ENCODE measurements at places on chromosomes 5 and 9.

DNA sequence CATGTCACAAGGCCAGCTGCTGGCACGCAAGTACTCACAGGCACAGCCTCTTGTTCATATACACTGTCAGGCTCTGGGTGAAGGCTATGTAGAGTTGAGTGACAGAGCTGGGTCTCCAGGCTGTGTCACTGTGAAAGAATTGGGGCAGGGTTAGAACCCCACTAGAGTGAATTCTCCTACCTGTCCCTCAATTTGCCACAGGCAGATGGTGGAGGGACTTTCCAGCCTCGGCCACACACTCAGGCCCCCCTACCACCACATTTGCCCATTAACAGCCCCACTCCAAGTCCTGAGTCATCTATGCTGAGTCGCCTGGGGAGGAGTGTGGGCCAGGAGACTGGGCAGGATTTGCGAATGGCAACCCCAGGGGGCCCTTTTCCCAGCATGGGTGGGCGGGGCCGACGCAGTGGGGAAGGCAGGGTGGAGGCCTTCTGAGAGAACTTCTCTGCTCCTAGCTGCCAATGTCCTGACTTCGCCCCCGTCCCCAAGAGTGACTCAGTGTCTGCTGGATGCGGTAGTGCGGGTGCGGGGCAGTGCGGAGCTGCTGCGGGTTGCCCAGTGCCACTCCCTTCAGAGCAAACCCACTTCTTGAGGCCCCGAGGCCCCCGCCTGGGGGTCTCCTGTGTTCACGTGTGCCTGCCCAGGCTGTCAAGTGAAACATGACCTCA, 50.3 kb upstream of the PSD2 start:
- no peak for DNase-seq

DNA sequence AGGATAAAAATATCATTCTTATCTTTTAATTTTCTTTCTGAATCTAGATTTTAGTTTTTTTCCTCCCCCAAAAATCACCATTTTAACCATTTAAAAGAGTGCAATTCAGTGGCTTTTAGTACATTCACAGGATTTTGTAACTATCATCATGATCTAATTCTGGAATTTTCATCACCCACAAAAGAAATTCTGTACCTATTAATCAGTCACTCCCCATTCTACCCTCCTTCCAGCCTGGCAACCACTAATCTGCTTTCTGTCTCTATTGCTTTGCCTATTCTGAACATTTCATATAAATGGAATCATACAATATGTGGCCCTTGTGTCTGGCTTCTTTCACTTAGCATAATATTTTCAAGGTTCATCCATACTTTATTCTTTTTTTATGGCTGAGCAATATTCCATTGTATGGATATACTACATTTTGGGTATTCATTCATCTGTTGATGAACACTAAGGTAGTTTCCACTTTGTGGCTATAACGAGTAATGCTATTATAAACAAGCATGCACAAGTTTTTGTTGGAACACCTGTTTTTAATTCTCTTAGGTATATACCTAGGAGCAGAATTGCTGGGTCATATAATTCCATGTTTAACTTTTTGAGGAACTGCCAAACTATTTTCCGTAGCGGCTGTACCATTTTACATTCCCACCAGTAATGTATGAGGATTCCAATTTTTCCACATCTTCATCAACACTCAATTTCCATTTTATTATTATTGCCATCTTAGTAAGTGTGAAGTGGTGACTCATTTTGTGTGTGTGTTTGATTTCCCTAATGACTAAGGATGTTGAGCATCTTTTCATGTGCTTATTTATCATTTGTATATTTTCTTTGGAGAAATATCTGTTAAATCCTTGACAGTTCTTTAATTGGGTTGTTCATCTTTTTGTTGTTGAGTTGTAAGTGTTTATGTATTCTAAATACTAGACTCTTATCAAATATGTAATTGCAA, 340.3 kb downstream of the CWC27 start:
- no peak for DNase-seq

DNA sequence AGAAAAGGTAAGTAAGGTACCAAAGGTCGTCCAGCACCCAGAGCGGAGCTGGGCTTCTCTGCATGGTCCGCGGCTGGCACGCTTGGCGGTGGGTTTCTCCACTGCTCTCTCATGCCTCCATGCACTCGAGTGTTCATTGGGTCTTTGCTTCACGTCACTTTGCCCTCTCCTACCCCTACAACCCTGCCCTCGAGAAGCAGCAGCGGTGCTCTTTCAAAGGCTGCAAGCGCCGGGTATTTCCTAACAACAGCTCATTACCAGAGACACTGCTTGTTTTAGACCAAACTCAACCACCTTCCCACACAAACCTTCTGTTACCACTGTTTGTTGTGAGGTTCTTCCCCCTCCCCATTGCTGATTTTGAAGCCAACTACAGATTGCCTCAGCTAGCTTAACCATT, 21.5 kb upstream of the ZBTB34 start:
- no peak for DNase-seq

DNA sequence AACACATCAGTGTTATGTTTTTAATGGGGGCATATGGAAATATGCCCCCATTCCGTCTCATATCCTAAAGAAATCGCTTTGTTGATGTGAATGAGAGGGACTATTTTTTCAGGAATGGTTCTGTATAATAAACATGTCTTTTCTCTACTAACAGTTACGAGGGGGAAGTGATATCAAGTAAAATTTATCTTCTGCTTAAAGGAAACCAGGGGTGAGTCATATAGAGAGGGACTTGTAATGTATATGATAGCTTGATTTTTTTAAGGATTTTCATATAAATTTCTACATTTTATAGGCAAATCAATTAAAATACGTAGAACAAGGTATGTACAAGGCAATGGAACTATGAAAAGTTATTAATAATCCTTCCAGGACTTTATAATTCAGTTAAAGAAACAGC, 207.1 kb downstream of the SEMA5A start:
- DNase-seq: no peak

DNA sequence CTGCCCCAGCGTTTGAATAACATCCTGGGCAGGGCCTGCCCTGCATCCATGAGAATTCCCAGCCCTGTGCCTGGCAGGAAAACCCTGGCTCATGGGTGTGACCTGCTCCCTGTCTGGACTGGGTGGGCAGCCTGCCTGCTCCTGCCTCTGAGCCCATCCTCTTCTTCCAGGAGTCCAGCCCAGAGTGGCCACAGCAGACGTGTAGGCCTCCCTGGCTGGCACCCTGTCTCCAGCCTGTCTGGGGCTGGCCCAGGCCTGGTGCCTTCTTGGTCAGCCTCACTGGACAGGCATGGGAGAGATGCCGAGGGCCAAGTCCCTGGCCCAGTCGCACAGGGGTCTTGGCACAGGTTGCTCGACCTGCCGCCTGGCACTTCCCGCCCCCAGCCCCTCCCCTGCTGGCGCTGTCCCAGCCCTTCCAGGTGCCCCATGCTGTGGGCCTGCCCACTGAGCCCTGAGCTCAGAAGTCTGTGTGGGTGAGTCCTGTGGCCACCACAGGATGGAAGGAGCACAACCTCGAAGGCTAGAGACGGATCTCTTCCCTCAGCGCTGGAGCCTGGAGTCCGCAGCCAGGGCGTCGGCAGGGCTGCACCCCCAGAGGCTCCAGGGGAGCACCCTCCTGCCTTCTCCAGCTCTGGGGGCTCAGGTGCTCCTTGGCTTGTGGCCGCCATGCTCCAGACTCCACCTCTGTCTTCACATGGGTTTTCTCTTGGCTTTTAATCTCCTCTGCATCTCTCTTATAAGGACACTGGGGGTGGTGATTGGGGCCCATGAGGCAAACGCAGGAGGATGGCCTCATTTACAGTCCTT, 11.8 kb upstream of the COL5A1 start:
- no peak for DNase-seq

DNA sequence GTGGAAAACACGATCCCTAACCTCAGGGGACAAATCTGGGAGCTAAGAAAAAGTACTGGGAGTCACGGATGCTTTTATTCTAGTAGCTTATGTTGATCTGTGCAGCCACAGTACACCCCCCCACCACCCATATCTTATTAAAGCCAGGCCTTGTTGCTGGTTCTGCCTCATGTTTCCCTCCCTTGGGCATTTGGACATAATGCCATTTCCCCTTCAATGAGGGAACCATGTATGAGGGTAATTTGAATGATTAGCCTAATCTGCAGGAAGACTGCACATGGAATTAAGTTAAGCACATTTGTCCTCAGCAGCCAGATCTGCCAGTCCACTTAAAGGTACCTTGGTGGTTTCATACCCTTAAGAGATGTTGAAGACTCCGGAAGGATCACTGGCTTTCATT, 102.0 kb downstream of the ARHGAP26 start:
- no peak for DNase-seq

DNA sequence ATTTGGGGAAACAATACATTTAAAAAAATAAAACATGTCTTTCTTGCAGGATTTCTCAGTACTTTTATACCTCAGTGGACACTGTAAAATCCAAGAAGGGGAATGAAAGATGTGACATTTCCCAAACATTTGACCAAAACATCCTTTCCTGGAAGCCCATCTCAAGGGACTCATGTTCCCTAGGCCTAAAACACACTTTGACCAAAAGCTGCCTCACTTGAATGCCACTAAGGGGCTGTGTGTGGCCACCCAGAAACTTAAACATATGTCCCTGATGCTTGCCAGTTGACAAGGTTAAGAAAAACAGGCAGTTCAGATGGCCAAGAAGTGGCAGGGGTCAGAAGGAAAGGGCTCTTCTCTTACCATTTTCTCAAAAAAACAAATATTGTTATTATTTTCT, 73.6 kb downstream of the EPB41L4B start:
- no peak for DNase-seq

DNA sequence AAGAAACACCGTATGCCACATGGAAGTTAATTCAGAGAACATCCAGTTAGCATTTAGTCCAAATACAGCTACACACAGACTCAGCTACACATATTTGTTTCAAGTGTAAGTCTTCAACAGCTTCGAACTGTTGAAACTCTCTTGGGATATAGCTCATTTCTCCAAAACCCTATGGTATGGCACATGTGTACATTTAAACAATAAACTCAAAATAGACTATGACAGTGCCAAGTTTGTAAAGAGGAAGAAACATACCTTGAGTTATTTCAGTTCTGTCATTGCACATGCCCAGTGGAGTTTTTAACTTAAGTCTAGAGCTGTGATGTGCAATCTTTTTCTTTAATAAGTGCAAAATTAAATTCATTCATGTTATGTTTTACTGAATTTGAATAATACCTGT, 155.1 kb upstream of the RAI14 start:
- DNase-seq: no peak

DNA sequence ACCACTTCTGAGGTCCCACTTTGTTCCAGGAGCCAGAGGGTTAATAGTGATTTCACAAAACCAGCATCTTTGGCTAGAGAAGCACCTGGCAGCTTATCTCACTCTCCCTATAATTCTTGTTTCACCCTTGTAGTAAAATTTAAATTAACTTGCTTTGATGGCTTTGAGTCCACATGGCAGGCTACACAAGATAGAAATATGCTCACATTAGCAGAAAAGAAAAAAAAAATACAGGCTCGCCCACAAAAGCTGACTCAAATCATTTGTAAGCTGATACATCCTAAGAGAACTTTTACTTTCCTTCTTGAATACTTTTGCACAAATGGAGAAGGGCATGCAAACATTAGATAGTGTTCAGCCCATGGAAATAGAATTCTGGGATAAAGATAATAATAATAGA, 36.2 kb downstream of the TNFSF15 start:
- DNase-seq: no peak

GRCh38 chr9:90813523-90813922, 11.9 kb downstream of the SYK start:
- DNase-seq: no peak

DNA sequence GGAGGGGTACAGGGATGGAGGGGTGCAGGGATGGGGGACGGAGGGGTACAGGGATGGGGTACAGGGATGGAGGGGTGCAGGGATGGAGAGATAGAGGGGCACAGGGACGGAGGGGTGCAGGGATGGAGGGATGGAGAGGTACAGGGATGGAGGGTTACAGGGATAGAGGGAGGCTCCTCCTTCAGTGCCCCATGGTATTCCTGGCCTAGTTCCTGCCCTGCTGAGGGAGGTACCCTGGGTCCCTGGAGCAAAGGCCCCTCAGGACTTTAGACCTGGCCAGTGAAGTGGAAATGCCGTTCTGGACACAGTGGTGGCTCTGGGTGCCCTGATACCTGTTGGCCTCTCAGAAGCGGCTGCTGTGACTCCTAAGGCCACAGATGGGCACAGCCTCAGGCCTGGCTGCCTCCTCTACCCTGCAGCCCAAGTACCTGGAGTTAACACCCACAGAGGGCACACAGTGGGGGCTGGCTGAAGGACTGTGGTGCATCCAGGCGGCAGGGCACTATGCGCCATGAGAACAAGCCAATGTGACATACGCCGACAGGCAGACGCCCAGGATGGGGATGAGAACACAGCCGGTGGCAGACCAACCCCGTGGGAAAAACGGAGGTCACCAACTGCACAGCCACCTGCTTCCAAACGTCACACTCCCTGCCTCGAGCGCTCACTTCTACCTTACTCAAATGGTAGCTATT, 8.4 kb downstream of the PTGES2 start:
- no peak for DNase-seq

- DNase-seq: no peak
Observed at GRCh38 chr5:117133198-117133597, 558.6 kb upstream of the SEMA6A start.

GRCh38 chr5:107501965-107502675, 168.6 kb downstream of the EFNA5 start:
- DNase-seq: no peak

DNA sequence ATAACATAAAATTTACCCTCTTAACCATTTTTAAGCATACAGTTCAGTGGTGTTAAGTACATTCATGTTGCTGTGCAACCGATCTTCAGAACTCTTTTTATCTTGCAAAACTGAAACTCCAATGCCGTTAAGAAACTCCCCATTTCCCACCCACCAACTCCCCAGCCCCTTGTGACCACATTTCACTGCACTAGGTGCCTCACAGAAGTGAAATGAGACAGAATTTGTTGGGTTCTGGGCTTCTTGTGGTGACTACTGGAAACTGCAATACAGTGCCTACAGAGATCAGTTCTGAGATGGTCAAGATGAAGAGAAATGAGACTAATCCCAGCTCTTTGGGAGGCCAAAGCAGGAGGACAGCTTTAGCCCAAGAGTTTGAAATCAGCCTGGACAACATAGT, 202.1 kb upstream of the SLC30A5 start:
- DNase-seq: no peak

DNA sequence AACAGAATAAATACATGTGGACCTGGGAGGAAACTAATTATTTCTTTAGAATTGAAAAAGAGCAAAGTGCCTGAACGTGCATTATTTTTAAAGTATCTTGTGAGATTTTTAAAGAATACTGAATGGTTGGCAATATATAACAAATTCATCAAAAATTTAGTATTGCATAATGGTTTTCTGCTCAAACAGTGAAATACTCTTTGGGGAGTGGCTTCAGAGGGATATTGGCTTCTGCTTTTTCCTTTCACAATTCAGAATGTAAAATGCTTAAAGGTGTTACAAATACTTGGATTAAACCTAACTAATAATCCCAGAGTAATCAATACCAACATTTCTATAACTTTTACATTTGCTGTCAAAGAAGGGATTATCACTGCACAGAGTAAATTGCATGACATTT, 379.3 kb upstream of the CHD1 start:
- no peak for DNase-seq

All from CD4-positive, alpha-beta T cell treated with Interleukin-6 at 100 ng/mL for 8 hours (primary cell).